Lung (tissue), 17 donors: ENCODE measurements at places on chromosomes 12 and 14. TPM values are rescaled to one million over a fixed set of nuclear protein-coding genes. Genes with fewer than 3 reads are reported as not detected.

The BRF1 gene
- 30.4 TPM for polyA plus RNA-seq

The PIANP gene
- polyA plus RNA-seq: 0.37 TPM

The POP5 gene
- polyA plus RNA-seq: 36.6 TPM

The TMEM260 gene
- polyA plus RNA-seq: 10.1 TPM

The HPD gene
- polyA plus RNA-seq: 0.88 TPM

The MAP1LC3B2 gene
- polyA plus RNA-seq: 1.1 TPM

The RIMBP2 gene
- 0.16 TPM for polyA plus RNA-seq

The NR4A1 gene
- polyA plus RNA-seq: 45.1 TPM

The ADGRD1 gene
- polyA plus RNA-seq: 23.5 TPM

The TAPBPL gene
- 26.8 TPM for polyA plus RNA-seq

The KLRK1 gene
- polyA plus RNA-seq: 4.0 TPM

The KIF5A gene
- polyA plus RNA-seq: 0.06 TPM

The GLT1D1 gene
- polyA plus RNA-seq: 25.4 TPM
